ENCODE measurements at places on chromosomes 16 and 17.

DNA sequence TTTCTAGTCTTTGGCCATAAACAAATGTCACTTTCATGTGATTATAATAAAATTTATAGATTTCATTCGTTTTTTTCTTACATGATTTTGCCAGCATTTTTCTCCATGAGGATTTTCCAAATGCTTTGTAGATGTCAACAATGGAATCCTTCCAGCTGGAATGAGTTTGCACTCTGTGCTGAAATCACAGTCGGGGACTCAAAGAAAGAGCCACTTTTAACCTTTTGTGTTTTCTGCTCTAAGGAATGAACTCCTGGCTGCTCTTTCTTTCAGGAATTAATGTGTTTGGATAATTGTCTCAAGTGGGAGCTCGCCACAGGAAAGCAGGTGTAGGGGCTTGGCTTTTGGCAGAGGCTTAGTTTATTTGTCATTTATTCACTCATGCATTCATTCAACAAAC, 372.3 kb upstream of the SALL1 start:
- no peak for DNase-seq

DNA sequence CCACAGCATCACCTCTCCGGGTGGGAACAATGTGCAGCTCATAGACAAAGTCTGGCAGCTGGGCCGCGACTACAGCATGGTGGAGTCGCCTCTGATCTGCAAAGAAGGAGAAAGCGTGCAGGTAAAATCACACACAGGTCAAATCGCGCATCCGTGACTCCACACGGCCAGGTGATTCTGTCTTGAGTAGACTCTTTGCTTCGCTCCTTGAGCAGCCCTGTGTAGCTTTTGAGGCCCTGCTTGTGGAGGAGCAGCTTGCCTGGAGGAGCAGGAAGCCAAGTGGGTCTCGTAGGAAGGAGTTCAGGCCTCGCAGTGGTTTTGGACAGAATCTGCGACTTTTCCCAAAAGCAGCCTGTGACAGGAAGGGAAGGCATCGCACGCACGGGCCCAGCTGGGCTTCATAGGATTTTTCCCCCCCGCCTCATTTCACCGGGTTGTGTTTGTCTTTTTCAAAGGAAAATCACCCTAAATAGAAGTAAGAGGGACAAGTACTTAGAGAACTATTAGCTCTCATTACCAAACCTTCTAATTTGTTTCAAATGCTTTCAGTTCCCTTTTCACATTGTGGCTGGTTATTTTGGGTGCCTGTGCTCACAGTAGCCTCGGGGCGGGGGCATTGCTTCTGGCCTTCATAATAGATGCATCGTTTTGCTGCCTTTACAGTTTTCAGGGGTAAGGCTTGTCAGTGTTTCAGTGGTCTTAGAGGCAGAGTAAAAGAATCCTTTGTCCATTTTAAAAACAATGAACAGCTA, 71.5 kb downstream of the SEC14L1 start:
- no peak for DNase-seq

- no peak for DNase-seq
Measured at GRCh38 chr17:73011016-73011486, 81.4 kb downstream of the SLC39A11 start.

- DNase-seq, result no peak
Measured at GRCh38 chr17:61124562-61124961, 275.1 kb upstream of the TBX2 start.

- no peak for DNase-seq
Measured at GRCh38 chr16:83266848-83267553, 540.8 kb upstream of the HSBP1 start.

- no peak for DNase-seq
Measured at GRCh38 chr17:20084621-20085282, 75.6 kb downstream of the SPECC1 start.

All from lung (tissue), 17 donors.